Ovary (tissue), 10 donors: ENCODE measurements at places on chromosomes 7 and 10. TPM values are rescaled to one million over a fixed set of nuclear protein-coding genes. Genes with fewer than 3 reads are reported as not detected.
A peak's percentile ranks its signal among the peaks of the same experiment; 100 is the strongest.

DNA sequence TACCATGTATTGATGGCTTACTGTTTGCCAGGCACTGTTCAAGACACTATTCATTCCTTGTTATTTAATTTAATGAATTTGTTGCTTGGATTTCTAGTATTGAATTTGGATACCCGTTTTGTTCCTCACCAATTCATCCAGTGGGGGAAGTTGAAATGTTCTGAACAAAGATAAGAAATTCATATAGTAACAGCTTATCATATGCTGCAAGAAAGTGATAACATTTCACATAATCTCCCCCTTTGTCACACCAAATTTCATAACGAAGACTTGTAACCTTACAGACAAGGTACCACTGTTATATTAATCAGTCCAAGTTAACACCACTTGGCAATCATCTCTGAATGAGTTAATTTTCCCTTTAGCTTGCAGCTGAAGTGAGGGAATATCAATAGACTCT is 42.1 kb downstream of the SCIN start:
- no peak for DNase-seq

DNA sequence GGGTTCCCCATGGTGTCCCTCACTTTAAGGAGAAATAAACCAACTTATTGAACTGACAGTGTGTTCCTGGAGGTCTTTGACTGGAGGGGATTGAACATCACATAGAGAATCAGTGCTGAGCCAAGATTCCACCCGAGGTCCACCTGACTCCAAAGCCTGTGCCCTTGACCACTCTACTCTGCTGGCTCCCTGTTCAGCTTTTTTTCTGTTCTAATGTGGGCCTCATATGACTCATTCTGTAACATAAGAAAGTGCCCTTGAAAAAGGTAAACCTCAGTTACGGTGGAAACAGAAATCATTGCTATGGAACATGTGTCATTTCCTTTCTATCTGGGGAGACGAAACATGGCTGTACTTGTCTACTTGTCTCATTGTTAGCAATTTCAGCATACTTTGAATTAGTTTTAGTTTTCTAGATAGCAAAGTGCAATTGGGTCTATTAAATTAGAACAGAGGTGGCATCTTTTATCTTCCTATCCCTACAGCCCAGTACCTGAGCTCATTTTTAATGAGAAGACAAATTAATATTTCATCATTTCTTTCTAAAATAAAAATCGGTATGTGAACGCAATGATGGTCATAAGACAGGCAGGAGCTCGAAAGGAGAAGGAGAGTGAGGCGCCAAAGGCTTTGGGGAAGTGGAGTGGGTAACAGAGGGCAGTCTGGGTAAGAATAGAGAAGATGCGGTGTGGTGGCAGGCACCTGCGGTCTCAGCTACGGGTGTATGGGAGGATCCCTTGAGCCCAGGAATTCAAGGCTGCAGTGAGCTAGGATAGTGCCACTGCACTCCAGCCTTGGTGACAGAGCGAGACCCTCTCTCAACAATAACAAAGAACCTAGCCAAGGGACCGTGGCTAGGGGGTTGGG is 1.5 kb downstream of the GSDME start:
- DNase-seq: no peak

- no peak for DNase-seq
Measured at GRCh38 chr7:86592185-86592584, 51.5 kb upstream of the GRM3 start.

DNA sequence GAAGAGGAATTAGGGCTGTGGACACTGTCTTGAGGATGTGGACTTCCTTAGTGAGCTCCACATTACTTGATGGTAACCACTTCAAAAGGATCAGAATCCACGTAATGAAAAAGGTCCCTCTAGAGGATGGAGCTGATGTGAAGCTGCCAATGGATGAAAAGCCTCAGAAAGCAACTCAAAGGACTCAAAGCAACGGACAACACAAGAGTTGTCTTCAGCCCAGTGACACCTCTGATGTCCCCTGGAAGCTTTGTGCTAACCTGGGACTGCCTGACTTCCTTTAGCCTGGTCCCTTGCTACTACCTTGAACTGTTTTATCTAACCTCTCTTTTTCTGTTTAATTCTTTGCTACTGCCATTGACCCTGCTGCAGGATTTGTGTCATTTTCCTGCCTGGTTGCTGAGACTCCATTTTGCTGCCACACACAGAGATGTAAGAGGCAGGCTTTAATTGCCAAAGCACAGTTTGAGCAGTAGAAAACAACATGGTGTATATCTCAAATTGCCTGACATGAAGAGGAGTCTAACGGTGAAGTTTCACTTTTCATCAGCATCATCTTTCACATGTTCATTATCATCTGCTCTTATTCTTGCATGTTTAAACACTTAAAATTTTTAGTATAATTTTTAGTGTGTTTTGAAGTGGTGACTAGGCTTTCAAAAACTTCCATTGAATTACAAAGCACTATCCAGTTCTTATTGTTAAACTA is 11.1 kb upstream of the SGCE start:
- DNase-seq: no peak

DNA sequence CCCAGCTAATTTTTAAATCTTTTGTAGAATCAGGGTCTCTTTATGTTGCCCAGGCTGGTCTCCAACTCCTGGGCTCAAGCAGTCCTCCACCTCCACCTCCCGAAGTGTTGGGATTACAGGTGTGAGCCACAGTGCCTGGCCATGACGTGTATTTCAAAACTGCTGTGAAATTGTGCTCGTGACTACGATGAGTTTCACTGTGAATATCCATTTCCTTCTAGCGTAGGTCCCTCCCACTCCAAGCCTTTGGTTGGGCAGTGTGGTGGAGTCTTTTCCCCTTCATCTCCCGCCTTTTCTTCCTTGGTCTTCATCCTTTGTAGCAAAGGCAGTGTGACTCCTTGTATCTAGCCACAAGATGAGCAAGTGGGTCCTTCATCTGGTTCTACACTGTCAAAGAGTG is 56.2 kb downstream of the CUL1 start:
- DNase-seq: no peak

GRCh38 chr10:118668228-118668952 is 72.9 kb upstream of the PRLHR start:
- no peak for DNase-seq

The OIT3 gene
- 0.10 TPM for total RNA-seq

The NEBL gene
- 4.5 TPM for total RNA-seq

The CYP26C1 gene
- not detected for total RNA-seq

- no peak for DNase-seq
Measured at GRCh38 chr7:18174996-18175395, 147.3 kb upstream of the PRPS1L1 start.

DNA sequence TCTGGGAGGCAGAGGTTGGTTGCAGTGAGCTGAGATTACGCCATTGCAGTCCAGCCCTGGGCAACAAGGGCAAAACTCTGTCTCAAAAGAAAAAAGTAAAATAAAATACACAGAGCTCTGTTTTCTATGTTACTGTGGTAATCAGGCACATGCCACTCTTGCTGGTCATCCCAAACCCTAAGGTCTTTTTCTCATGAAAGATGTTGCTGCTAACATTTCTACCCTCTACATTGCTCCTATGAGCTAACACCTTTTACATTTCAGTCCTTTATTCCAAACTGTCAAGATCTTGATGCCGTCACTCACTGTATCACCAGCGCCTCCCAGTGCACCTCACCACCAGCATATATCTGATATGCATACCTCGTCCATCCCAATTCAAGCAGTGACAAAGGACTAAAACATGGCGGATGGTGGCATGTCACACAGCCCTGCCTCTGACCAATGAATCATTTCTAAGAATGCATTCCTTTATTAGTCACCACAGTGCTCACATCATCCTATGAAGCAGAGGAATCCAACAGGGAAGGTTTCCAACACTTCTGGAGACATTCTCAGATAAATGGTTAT is 4.3 kb downstream of the DAGLB start:
- no peak for DNase-seq

The MYH16 gene
- total RNA-seq: not detected

DNA sequence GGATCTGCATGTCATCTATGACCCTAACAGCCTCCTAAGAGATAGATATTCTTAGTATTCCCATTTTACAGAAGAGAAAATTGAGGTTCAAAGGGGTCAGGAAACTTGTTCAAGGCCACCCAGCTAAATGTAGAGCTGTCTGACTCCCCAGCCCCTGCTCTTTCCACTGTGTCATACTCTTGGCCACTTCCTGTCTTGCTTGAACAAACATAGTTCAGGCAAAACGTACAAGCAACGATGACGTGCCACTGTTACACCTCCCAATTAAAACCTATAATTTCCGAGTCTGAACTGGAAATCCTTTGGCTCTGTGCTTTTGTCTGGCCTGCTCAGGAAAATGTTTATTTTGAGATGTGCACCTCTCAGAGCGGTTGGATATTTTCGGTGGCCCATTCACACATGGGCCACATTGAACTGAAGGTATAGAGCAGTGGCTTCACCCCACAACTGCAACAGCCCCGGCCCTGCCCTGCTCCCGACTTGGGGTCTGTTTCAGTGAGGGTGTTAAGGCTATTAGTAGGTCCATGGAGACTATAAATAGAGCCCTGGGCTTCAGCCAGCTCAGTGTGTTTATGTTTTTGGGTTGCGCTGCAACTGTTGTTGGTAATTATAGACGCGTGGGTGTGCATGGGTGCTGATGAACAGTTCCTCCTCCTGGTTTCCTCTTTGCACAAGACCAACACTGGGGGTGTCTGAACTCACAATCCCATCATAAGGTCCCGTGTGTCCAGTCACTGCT is 172.3 kb upstream of the ADO start:
- no peak for DNase-seq

The TSPAN14 gene
- 51.4 TPM for total RNA-seq

DNA sequence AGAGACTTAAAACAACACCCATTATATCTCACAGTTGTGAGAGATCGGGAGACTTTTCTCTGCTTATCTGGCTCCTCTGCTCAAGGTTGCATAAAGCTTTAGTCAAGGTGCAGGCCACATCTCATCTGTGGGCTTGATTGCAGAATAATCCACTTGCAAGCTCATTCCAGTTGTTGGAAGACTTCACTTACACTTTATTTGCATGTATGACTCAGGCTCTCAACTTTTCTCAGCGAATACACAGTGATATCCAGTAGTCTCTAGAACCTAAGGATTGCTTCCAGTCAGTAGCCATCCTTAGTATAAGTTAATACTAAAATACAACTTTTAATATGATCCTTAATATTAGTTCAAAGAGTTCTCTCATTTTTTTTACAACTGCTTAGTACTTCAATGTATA is 435.5 kb upstream of the NRG3 start:
- no peak for DNase-seq

GRCh38 chr10:24590697-24591457 is 132.8 kb downstream of the ARHGAP21 start:
- no peak for DNase-seq

GRCh38 chr10:127372361-127372760 is 176.0 kb upstream of the INSYN2A start:
- no peak for DNase-seq

The GRID2IP gene
- total RNA-seq: not detected

The CFTR gene
- total RNA-seq: 0.60 TPM

DNA sequence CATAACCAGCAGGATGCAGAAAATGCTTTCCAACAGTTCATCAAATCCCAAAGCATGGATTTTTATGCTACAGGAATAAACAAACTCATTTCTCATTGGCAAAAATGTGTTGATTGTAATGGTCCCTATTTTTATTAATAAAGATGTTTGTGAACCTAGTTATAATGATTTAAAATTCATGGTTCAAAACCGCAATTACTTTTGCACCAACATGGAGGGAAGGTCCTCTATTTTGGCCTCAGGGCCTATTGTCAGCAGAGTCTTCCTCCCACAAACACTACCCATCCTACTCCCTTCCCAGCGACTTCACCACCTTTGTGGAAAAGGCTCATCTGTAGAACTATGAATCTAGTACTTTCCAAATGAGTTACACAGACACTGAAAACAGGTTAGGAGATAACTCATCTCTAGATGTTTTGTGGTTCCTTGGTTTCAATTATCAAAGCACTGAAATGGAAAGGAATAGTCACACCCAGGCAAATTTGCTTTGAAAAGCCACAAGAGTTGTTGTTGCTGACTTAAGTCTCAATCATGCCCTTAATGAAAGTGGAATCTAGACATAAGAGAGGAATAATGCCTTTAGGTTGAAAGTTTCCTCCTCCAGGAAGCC is 59.4 kb upstream of the FRMD4A start:
- DNase-seq: no peak

The CXCL12 gene
- 106 TPM for total RNA-seq

DNA sequence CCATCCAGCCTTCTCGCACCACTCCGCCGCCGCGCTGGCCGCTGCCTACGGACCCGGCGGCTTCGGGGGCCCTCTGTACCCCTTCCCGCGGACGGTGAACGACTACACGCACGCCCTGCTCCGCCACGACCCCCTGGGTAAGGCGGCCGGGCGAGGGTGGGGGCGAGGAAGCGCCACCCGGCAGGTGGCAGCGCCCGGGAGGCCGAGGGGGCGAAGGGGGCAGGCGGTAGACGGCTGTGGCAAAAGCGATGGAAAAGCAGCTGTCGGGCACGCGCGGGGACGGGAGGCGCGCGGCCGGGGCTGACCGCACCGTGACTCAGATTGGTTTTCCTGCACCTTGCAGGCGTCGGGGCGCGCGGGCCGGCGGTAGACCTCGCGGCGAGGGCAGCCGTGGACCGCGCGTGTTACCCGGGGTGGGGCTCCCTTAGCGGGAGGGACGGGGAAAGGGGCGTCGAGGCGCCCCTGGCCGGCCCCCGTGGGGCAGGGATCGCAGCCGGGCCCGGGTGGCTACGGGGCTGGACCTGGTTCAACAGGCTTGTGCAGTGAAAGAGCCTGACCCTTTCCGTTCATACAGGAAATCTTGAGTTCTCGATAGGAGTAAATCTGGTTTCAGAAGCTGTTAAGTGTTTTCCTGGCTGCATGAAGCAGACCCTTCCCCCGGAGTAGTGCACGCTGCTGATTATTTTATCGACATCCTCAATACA is 608 bp downstream of the HHEX start:
- DNase-seq: peak; percentile 31

The PNLIPRP1 gene
- total RNA-seq: not detected

GRCh38 chr7:2325162-2325561 is 10.9 kb upstream of the SNX8 start:
- DNase-seq: no peak

GRCh38 chr10:83925133-83925532 is 214.2 kb upstream of the GHITM start:
- no peak for DNase-seq

DNA sequence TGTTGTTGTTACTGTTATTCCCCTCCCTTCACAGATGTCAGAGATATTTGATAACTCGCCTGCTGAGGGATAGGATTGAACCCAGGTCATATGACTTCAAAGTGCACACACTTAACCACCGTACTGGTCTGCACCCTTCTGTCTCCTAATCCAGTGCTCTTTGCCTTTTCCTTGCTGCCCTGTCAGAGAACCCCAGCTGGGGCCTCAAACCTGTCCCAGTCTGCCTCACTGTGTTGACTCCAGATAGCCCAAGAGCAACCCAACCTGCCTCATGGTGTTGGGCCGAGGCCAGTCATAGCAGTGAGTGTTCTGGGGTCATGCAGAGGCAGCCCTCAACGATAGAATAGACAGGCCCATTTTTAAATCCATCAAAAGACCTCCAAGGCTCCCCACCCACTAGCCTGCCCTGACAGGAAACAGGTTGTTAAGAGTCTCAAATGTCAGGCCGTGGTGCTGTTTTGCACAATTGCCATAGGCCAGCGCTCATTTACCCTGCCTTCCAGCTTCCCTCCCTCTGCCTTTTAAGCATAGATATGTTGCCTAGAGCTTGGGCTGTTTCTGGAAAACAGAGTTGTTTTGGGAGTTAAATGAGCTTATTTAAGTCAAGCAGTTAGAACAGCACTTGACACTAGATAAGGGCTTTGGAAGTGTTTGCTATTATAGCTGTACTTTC is 37.0 kb upstream of the PDCD4 start:
- peak; percentile 72 for DNase-seq
